ENCODE measurements at places on chromosomes 6 and 20.

DNA sequence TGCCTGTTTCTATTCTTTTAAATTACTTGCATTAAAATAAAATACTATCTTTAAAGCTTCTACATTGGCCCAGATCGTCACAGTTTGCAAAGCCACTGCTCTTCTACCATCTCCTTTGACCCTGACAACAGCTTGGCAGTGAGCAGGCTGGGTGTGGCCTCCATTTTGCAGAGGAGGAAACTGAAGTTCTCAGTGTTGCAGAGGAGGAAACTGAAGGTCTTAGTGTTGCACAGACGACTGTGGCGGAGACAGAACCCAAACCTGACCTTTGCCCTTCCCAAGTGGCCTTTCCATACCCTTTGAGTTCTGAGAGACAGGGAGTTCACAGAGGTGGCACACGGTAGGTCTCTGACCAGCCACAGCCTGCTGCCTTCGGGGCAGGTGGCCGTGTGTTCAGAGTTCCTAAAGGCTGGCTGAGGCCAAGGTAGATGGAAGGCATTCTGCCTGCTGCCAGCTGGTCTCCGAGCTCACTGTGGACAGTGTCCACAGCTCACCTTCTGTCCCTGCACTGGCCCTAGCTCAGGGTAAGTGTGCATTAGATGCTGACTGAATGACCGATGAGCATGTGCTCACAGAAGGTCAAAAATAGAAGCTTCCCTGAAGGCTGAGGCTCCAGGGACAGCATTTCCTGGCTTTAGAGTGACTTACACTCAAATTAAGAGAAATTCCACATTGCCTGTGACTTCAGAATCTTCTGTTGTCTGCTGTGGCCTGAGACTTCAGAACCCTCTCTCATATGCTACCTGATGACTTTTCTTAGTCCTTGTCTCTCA, 113.5 kb upstream of the SLC24A3 start:
- DNase-seq = no peak

- DNase-seq = no peak
These were observed 545.9 kb upstream of the JARID2 start for GRCh38 chr6:14699803-14700601.

GRCh38 chr6:136960781-136961180, 38.7 kb downstream of the SLC35D3 start:
- no peak for DNase-seq

DNA sequence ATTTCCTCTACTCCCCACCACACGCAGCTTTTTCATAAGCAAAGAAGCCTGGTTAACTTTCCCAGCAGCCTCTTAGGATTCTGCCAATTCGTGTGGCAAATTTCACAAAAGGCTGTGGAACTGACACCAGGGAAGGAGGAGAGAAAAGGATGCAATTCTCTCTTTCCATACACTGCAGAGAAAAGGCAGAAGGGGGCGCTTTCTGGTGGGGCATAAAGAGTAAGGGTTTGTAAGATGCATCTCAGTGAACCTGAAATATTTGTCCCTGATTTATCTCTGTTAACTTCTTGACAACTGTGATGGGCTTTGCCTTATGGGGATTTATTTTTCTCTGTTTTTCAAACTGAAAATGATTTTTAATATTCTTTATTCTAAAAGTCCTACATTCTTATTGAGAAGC, 45.5 kb upstream of the GLP1R start:
- no peak for DNase-seq

All from hematopoietic multipotent progenitor cell (in vitro differentiated cells).